ENCODE measurements at places on chromosomes 6 and 20. TPM values are rescaled to one million over a fixed set of nuclear protein-coding genes. Genes with fewer than 3 reads are reported as not detected.

SLC32A1 gene
- not detected for total RNA-seq

SMOC2 gene
- total RNA-seq = not detected

GRM1 gene
- not detected for total RNA-seq

PRL gene
- total RNA-seq = not detected

OR12D3 gene
- total RNA-seq = not detected

C6orf141 gene
- not detected for total RNA-seq

ADGRF5 gene
- not detected for total RNA-seq

BAK1 gene
- total RNA-seq = 45.2 TPM

BACH2 gene
- total RNA-seq = 55.6 TPM

COL9A3 gene
- total RNA-seq = not detected

OTOR gene
- total RNA-seq = not detected

RPS18 gene
- total RNA-seq = 3,736 TPM

PIGU gene
- total RNA-seq = 24.8 TPM

TMEM244 gene
- 0.38 TPM for total RNA-seq

SLC25A27 gene
- 1.1 TPM for total RNA-seq

LST1 gene
- total RNA-seq = 19.2 TPM

OR2H2 gene
- not detected for total RNA-seq

ETV7 gene
- 0.36 TPM for total RNA-seq

UBE2C gene
- 140 TPM for total RNA-seq

FAM209A gene
- 0.59 TPM for total RNA-seq

ACTL10 gene
- total RNA-seq = 4.2 TPM

RIPPLY2 gene
- total RNA-seq = not detected

STMND1 gene
- not detected for total RNA-seq

BLTP3A gene
- 19.0 TPM for total RNA-seq

NFATC2 gene
- total RNA-seq = 45.2 TPM

ZNF512B gene
- 12.1 TPM for total RNA-seq

PHF3 gene
- 40.4 TPM for total RNA-seq

TFAP2D gene
- not detected for total RNA-seq

MOG gene
- not detected for total RNA-seq

SNX14 gene
- 55.9 TPM for total RNA-seq
